K562 (cell line): ENCODE measurements at places on chromosomes 3 and 15. TPM values are rescaled to one million over a fixed set of nuclear protein-coding genes. Genes with fewer than 3 reads are reported as not detected.

GRCh38 chr15:44654858-44655257 is 8.6 kb downstream of the SPG11 start:
- no peak for DNase-seq
- peaks cover 81% of the 10 kb centered on the region for H3K36me3 ChIP-seq
- no peaks in the 10 kb centered on the region for H3K4me1 ChIP-seq

GRCh38 chr15:85422607-85423006 is 42.2 kb downstream of the AKAP13 start:
- H3K4me3 ChIP-seq = no peak overlapping the region
- no peaks in the 10 kb centered on the region; the same call in 1 of the 2 replicates for H3K27me3 ChIP-seq
- no peaks in the 10 kb centered on the region for H3K36me3 ChIP-seq
- H3K27ac ChIP-seq = no peak overlapping the region
- no peak for DNase-seq
- H3K4me1 ChIP-seq = no peaks in the 10 kb centered on the region

SLC22A13 gene
- total RNA-seq = 0.29 and 0.49 TPM in 2 replicates

GRCh38 chr3:19527746-19528145 is 379.4 kb downstream of the KCNH8 start:
- no peaks in the 10 kb centered on the region for H3K36me3 ChIP-seq
- no peaks in the 10 kb centered on the region for H3K27me3 ChIP-seq
- H3K27ac ChIP-seq = no peak overlapping the region
- DNase-seq = no peak

CYP1A1 gene
- total RNA-seq = 0.07 TPM in 1 of 2 replicates, not detected in the other

ZIC1 gene
- total RNA-seq = 0.42 TPM in 1 of 2 replicates, not detected in the other

WNT5A gene
- total RNA-seq = 0.11 and 0.25 TPM in 2 replicates

DNA sequence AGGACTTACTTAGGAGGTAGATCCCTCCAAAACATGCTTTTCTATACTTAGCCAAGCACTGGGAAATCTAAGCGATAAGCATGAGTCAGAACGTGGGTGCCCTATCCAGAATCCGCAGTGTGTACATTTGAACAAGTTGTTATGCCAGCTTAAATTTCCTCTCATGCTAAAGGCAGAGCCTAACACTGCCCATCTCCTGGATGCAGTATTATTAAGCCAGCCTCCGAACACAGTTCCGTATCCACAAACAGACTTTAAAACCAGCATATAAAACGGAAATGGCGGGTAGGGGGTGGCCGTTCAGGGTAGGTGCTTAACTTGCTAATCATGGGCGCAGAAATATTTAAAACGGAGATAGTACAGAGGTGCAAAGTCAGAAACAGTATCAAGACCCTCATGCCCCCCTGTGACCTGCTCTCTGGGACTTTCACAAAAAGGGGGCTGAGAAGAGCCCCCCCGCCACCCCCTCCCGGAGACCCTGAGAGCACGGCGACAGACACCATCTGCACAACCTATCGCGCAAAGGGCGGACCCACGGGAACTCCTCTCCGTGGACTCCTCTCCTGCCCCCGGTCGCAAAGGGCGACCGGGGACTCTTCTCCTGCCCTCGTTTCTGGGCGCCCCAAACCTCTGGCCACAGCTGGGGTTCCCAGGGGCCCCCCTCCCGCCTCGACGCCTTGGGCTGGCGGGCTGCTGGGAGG is 889 bp upstream of the LRRIQ4 start:
- no peaks in the 10 kb centered on the region for H3K36me3 ChIP-seq
- H3K4me3 ChIP-seq = no peak overlapping the region
- no peaks in the 10 kb centered on the region for H3K27me3 ChIP-seq
- DNase-seq = no peak
- no peak overlapping the region for H3K27ac ChIP-seq

IL17RD gene
- total RNA-seq = 0.04 and 0.25 TPM in 2 replicates

AHSG gene
- total RNA-seq = 0.69 and 1.2 TPM in 2 replicates

DNA sequence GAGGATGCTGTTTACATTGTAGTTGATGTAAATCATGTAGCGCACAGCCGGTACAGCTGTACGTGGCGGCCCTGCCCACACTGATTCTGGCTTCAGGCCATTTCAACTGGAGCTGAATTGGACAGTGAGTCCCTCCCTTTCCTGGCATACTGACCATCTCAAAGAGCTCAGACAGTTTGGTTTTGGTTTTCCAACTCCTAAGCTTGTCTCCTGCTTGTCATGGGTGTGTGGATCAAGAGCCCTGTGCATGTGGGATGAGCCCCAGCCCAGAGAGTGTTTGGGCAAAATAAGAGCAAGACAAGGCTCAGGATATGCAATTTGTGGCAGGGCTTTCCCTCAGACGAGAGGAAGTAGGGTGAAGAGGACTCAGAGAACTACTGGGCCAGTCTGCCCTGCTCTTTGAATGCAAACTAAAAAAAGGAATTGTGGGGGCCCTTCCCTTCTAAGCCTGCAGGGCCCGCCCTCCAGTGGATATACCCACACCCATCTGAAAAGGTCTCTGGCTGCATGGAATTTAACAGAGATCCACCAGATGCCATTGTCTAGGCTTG is 13.3 kb downstream of the ITGA11 start:
- no peak for DNase-seq
- no peaks in the 10 kb centered on the region for H3K36me3 ChIP-seq
- H3K27me3 ChIP-seq = peaks cover 29% of the 10 kb centered on the region

LCMT2 gene
- 15.2 and 16.0 TPM in 2 replicates for total RNA-seq

DNA sequence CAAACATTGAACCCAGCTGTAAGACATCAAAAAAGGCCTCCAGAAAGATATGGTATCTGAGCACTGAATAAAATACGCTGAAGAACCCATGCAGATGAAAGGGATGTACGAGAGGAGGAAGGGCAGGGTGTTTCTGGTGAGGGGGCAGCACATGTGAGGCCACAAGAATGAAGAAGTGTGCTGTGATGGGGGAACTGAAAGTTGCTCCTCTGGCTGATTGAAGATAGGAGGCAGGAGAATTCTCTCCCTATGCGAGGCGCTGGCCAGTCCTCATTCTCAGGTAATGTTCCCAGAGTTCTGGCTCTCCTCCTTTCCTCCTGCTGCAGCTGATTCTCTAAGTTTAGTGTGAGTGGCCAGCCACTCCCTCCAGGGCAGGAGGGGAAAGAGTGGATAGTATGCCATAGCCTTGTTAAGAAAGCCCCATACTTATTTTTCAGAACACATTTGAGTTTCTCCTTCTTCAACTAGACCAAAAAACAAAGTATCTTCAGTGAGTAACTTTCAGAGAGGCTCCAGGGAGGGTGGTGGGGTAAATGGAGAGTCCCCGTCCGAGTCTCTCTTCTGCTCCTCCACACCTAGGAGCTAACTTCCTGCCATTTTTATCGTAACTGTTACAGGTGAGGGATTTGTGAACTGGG is 26.9 kb upstream of the MYO1E start:
- no peak overlapping the region for H3K27ac ChIP-seq
- H3K4me1 ChIP-seq = no peaks in the 10 kb centered on the region
- no peak for DNase-seq
- no peak overlapping the region for H3K4me3 ChIP-seq
- H3K27me3 ChIP-seq = peaks cover 19% of the 10 kb centered on the region

GRCh38 chr3:112086076-112086854 is at the start of gene C3orf52:
Gene C3orf52 (plus strand): TSS chr3:112086389. CDS start chr3:112086408, 19 bp downstream.
- H3K27me3 ChIP-seq = no peaks in the 10 kb centered on the region
- H3K4me1 ChIP-seq = peaks cover 13% of the 10 kb centered on the region
- H3K4me3 ChIP-seq = peak within 1 kb of the TSS; percentile 45
- H3K36me3 ChIP-seq = no peaks in the 10 kb centered on the region
- peak; percentile 85 for DNase-seq
- H3K27ac ChIP-seq = peak within 1 kb of the TSS; percentile 65

- peaks cover 34% of the 10 kb centered on the region for H3K4me1 ChIP-seq
- H3K27ac ChIP-seq = no peak overlapping the region
- DNase-seq = no peak
- H3K36me3 ChIP-seq = no peaks in the 10 kb centered on the region
- no peak overlapping the region for H3K4me3 ChIP-seq
Measured at GRCh38 chr15:67133026-67133425, 67.6 kb downstream of the SMAD3 start.

- no peak overlapping the region for H3K4me3 ChIP-seq
- peaks cover 17% of the 10 kb centered on the region; the same call in 1 of the 3 replicates for H3K27me3 ChIP-seq
- peaks cover 11% of the 10 kb centered on the region for H3K4me1 ChIP-seq
- H3K36me3 ChIP-seq = no peaks in the 10 kb centered on the region
Measured at GRCh38 chr15:31163769-31164572, 62.4 kb upstream of the TRPM1 start.

DNA sequence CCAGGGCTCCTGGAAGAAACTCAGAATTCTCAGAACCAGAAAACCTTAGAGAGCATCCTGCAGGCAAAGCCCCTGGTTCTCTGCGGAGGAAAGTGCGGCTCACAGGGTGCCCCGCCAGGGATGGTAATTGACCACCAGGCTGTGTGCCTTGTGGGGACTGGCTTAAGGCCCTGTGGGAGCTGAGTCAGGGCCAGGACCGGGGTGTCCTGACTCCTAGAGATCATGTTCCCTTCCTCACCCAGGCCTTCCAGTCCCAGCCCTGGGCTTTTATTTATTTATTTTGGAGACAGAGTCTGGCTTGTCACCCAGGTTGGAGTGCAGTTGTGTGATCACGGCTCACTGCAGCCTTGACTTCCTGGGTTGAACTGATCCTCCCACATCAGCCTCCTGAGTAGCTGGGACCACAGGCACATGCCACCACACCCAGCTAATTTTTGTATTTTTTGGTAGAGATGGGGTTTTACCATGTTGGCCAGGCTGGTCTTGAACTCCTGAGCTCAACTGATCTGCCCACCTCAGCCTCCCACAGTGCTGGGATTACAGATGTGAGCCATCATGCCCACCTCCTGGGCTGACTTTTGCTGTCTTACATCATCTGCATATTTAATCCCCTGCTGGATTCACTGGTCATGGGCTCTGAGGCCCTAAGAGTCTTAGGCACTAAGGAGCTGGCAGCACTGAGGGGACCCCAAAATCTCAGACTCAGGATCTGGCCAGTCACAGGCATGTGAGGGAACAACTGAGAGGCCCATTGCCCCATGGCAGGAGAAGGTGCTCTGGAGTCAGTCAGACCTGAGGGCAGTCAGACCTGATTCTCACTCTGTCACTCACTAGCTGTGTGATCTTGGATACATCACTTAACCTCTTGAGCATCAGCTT is 20.4 kb upstream of the LAMP3 start:
- H3K27ac ChIP-seq = no peak overlapping the region
- H3K36me3 ChIP-seq = no peaks in the 10 kb centered on the region
- no peak for DNase-seq
- H3K4me3 ChIP-seq = no peak overlapping the region

DNA sequence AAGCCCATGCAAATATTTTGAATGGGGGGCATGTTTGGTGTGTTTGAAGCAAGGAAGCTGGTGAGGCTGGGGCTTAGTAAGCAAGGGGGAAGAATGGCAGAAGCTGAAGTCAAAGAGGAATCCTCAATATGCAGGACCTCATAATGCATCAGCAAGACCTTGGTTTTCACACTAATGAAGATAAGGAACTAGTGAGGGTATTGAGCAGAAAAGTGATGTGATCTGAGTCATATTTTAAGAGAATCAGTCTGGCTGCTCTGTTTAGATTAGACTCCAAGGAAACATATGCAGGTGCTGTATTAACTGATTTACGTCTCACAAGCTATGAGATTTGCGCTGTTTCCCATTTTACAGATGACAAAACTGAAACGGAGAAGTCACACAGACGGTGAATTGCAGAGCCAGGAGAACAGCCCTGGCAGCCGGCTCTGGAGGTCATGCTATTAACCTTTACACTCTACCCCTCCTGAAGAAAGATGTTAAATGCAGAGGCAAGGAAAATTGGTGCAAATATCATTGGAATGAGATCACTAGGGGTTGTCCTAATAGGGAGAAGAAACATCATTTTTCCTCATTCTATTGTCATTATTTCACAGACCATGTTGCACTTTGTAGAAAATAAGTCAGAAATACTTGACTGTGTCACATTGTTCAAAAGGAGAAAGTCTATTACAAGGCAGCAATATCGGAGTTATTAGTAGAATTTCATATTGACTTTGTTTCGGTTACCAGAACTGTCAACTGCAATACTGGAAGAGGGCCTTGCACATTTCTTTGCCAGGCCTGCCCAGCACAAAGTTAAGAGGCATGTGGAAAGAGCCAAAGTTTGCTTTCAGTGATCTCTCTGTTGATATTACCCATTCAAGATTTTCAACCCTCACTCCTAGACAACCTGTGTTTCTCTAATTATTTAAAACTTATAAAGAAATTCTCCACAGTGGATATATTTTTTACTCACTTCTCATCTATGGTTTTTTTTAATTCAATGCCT is 64.9 kb downstream of the COL8A1 start:
- no peak overlapping the region for H3K4me3 ChIP-seq
- no peaks in the 10 kb centered on the region for H3K36me3 ChIP-seq
- no peaks in the 10 kb centered on the region for H3K4me1 ChIP-seq
- no peak overlapping the region for H3K27ac ChIP-seq
- DNase-seq = no peak
- no peaks in the 10 kb centered on the region for H3K27me3 ChIP-seq

- no peak for DNase-seq
- H3K27me3 ChIP-seq = no peaks in the 10 kb centered on the region
- H3K36me3 ChIP-seq = no peaks in the 10 kb centered on the region
Measured at GRCh38 chr3:124269619-124270018, 277.7 kb upstream of the ROPN1 start.

PLCB2 gene
- total RNA-seq = 11.2 and 11.6 TPM in 2 replicates

- no peak overlapping the region for H3K27ac ChIP-seq
- no peak overlapping the region for H3K4me3 ChIP-seq
- H3K4me1 ChIP-seq = peaks cover 19% of the 10 kb centered on the region; the same call in 2 of the 3 replicates
- H3K27me3 ChIP-seq = no peaks in the 10 kb centered on the region
- no peak for DNase-seq
- H3K36me3 ChIP-seq = peaks cover 7% of the 10 kb centered on the region; the same call in 1 of the 3 replicates
Measured at GRCh38 chr3:195888981-195889869, 19.1 kb downstream of the TNK2 start.

- H3K27ac ChIP-seq = no peak overlapping the region
- no peaks in the 10 kb centered on the region for H3K36me3 ChIP-seq
- DNase-seq = no peak
- no peak overlapping the region for H3K4me3 ChIP-seq
Measured at GRCh38 chr3:43316783-43317460, 30.6 kb downstream of the SNRK start.

STAB1 gene
- 3.9 and 4.7 TPM in 2 replicates for total RNA-seq

GRCh38 chr15:45378149-45378912 is at the start of gene GATM:
Gene GATM (minus strand): TSS chr15:45378544. CDS start chr15:45378453, 91 bp downstream.
- H3K27me3 ChIP-seq = peaks cover 7% of the 10 kb centered on the region; the same call in 2 of the 3 replicates
- H3K4me3 ChIP-seq = no peak within 1 kb of the TSS
- H3K4me1 ChIP-seq = no peaks in the 10 kb centered on the region

- H3K27ac ChIP-seq = no peak overlapping the region
- H3K4me1 ChIP-seq = no peaks in the 10 kb centered on the region
- no peak overlapping the region for H3K4me3 ChIP-seq
Measured at GRCh38 chr15:83837945-83838571, 184.1 kb downstream of the ADAMTSL3 start.

DNA sequence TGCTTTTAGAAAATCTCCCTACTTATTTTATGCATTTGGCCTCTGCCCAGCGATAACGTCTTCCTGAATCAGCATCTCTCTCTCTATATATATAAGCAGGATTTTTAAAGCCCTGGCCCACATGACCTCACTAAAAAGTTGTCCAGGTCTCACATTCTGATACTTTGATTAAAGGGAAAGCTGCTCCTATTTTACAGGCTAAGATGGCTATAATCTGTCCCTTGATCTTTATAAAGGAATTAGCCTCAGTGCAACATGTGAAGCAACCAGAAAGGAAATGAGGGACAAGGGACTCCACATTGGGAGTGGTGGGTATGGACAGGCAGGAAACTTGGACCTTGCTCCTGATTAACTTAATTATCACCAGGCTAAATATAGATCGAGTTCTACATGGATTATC is 25.6 kb upstream of the MUC13 start:
- H3K36me3 ChIP-seq = no peaks in the 10 kb centered on the region
- H3K4me3 ChIP-seq = no peak overlapping the region
- no peaks in the 10 kb centered on the region; the same call in 1 of the 2 replicates for H3K27me3 ChIP-seq
